Upper lobe of left lung (tissue), 6 donors: ENCODE measurements at places on chromosomes 2 and 18. TPM values are rescaled to one million over a fixed set of nuclear protein-coding genes. Genes with fewer than 3 reads are reported as not detected.

DNA sequence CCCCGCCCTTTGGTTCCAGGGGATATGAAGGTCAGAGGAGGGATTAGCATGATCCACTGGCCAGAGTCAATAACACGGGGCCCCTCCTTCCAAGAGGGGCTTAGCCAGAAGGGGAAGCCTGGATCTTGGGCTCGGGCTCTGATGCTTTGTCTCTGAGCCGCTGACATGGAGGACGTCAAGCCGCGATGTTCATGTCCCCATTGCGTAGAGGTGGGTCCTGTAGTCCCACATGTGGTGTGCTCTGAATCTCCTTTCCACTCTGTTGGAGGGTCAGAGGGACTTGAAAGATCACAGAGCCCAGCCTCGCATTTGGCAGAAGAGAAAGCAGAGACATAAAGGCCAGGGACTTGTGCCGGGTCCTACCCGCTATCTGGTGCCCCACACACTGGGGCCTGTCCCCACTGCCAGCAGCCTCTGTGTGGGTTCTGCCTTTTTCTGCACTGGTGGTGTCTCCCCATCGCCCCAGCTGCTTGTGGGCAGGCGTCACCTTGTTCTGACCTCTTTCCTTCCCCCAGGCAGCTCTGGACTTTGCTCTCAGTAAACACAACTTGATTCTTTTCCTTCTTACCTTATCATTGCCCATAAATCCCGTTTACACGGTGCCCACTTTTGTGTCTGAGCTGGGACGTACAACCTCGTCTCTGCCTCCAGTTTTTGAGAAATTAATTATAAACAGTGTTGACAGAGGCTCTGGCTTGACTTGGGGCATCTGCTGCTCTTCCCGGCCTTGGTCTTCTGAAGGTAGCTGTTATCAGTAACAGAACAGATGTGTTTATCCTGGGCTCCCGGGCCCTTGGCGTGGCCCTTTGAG is 48.8 kb downstream of the SH3BP4 start:
- no peak for DNase-seq
- H3K4me3 ChIP-seq, result no peak overlapping the region
- no peak overlapping the region for H3K27ac ChIP-seq
- H3K27me3 ChIP-seq, result no peaks in the 10 kb centered on the region

- no peak for DNase-seq
- H3K27me3 ChIP-seq, result no peaks in the 10 kb centered on the region
- H3K4me3 ChIP-seq, result no peak overlapping the region
- no peak overlapping the region for H3K27ac ChIP-seq
- H3K4me1 ChIP-seq, result no peaks in the 10 kb centered on the region
Measured at GRCh38 chr2:221473451-221473850, 98.7 kb downstream of the EPHA4 start.

- H3K27me3 ChIP-seq, result no peaks in the 10 kb centered on the region
- H3K27ac ChIP-seq, result no peak overlapping the region
Measured at GRCh38 chr18:55488473-55488872, 99.5 kb downstream of the TCF4 start.

DNA sequence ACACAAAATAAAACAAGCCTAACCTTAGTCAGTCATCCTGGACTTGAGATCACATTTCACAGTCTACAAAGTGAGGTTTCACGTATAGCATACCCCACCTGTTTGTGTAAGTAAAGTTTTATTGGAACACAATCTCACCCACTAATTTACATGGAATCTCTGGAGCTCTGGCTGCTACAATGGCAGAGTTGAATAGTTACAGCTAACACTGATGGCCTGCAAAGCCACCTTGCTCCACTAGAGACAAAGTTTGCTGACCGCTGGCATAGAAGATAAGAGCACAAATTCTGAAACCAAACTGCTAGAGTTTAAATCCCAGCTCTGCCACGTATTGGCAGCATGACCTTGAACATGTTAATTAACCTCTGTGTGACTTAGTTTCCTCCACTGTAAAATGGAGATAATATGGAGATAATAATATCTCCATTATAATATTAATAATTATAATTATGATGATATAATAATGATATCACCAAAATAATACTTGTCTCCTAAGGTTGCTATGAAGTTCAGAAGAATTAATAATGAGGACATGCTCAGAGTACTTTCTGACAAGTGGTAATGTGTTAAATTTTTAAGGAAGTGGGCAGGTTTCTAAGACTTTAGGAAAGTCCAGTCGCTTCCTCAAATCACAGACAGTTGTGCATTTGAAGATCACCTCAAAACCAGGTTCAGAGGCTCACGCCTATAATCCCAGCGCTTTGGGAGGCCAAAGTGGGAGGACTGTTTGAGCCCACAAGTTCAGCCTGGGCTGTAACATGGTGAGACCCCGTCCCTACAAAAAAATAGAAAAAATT is 204.6 kb downstream of the SH3RF3 start:
- H3K4me1 ChIP-seq, result peaks cover 37% of the 10 kb centered on the region
- no peaks in the 10 kb centered on the region for H3K27me3 ChIP-seq
- H3K4me3 ChIP-seq, result no peak overlapping the region
- no peaks in the 10 kb centered on the region for H3K36me3 ChIP-seq
- no peak for DNase-seq
- peak overlapping the region; percentile 51 for H3K27ac ChIP-seq

DNA sequence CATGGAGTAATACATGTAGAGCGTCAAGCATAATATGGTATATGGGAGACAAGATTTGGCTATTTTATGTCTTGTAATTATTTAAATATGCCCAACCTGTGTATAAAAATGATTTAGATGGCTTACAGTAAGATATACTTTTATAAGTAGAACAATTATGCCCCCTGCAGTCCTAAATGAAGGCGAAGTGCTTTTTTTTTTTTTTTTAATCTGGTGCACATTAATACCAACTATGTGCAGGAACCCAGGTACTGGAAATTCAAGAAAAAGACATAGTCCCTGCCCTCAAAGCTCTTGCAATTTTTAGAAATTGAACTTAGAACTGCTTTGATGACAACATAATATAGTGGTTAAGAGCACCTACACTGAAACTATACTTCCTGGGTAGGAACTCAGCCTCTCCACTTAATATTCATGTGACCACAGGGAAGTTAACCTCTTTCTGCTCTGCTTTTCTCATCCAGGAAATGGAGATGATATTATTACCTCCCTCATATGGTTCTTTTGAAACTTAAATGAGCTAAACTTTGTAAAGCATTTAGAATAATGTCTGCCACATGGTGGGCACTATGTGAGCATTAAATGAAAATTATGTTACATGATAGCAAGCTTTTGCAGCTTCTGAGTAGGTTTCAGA is 38.1 kb downstream of the AFTPH start:
- no peak for DNase-seq
- H3K27me3 ChIP-seq, result no peaks in the 10 kb centered on the region
- H3K36me3 ChIP-seq, result no peaks in the 10 kb centered on the region
- H3K4me1 ChIP-seq, result no peaks in the 10 kb centered on the region

GRCh38 chr2:240881913-240882312 is 13.3 kb downstream of the AGXT start:
- no peaks in the 10 kb centered on the region for H3K36me3 ChIP-seq
- H3K27me3 ChIP-seq, result no peaks in the 10 kb centered on the region
- no peak overlapping the region for H3K27ac ChIP-seq

- no peak overlapping the region for H3K27ac ChIP-seq
- H3K36me3 ChIP-seq, result peaks cover 69% of the 10 kb centered on the region
- H3K4me1 ChIP-seq, result no peaks in the 10 kb centered on the region
- DNase-seq, result no peak
- H3K27me3 ChIP-seq, result no peaks in the 10 kb centered on the region
Measured at GRCh38 chr2:181916726-181917718, 25.5 kb downstream of the ITPRID2 start.

- no peaks in the 10 kb centered on the region for H3K4me1 ChIP-seq
- H3K36me3 ChIP-seq, result no peaks in the 10 kb centered on the region
- H3K27ac ChIP-seq, result no peak overlapping the region
- no peak for DNase-seq
- no peaks in the 10 kb centered on the region for H3K27me3 ChIP-seq
Measured at GRCh38 chr2:185384822-185385560, 353.6 kb upstream of the FSIP2 start.

DNA sequence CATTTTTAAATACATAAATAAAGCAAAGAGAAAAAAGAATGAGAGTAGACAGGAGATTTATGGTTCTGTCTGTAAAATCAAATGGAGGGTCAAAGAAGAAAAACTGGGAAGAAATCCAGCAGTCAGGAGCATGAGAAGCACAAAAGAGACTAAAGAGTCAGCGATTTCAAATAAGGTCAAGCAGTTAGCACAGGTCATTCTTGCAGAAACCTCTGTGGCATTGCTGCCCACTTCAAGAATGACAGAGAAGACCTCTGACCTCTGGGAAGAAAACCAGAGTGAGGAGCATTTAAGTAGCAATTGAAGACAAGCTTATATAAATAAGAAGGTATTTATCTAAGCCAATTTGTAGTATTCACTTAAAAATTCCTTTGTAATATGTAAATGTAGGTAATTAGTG is 172.0 kb upstream of the SPOPL start:
- H3K4me1 ChIP-seq, result no peaks in the 10 kb centered on the region
- no peak for DNase-seq

DNA sequence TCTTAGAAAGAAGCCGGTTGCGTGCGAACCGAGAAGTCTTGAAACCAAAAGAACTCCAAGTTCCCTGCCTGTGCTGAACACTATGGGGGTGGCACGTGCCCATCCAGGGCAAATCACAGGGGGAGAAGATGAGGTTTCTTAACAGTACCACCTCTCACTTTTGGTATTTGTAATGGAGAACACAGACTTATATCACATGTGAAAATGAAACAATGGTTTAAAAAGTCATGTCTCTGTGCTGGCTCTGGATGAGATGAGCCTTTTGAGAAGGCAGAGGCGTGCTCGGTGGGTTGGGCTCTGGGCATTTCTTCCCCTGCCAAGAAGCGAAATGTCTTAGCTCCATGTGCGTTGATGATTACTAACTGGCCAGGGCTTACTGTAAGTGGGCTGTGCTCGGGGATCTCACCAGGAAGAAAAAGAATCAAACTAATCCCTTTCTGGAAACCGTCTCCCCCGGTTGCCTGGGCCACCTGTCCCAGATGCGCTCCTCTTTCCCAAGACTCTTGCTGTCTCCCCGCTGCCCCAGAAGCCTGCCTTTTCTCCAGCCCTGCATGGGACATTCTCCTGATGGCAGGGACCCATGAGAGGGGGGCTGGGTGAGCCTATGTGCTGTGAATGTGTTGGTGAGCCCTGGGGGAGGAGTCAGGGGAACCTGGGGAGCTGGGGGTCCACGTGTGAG is 252.9 kb downstream of the PRKCE start:
- H3K27me3 ChIP-seq, result no peaks in the 10 kb centered on the region
- DNase-seq, result no peak
- no peaks in the 10 kb centered on the region for H3K36me3 ChIP-seq

DNA sequence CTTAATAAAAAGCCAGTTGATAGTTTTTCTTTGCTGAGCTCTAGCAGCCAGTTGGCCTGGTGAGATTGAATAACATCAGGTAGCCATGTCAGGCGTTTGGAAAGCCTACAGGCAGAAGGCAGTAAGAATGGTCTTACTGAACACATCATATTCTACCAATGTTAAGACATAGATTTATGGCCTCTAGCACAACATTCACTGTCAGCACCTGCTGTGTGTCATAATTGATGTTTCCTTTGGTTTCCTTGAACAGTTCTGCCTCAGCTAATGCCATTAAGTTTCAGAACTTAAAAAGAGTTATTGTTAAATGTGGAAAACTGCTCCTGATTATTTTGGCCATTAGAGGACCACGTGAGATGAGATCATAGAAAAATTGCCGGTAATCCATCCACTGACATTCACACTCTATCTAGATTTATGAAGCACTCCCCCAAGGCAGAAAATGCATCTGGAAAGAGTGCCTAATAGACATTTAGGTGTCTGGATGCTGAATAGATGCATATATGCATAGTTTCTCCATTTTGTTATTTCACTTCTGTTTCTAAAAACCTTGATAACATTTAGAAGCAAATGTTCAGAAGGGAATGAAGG is 434.7 kb downstream of the PTPRM start:
- DNase-seq, result no peak
- no peak overlapping the region for H3K27ac ChIP-seq
- no peaks in the 10 kb centered on the region for H3K27me3 ChIP-seq
- peaks cover 18% of the 10 kb centered on the region for H3K4me1 ChIP-seq
- H3K4me3 ChIP-seq, result no peak overlapping the region
- H3K36me3 ChIP-seq, result no peaks in the 10 kb centered on the region

GRCh38 chr2:204360218-204361007 is 184.9 kb upstream of the PARD3B start:
- no peak for DNase-seq
- no peak overlapping the region for H3K27ac ChIP-seq
- H3K4me3 ChIP-seq, result no peak overlapping the region
- no peaks in the 10 kb centered on the region for H3K27me3 ChIP-seq

DNA sequence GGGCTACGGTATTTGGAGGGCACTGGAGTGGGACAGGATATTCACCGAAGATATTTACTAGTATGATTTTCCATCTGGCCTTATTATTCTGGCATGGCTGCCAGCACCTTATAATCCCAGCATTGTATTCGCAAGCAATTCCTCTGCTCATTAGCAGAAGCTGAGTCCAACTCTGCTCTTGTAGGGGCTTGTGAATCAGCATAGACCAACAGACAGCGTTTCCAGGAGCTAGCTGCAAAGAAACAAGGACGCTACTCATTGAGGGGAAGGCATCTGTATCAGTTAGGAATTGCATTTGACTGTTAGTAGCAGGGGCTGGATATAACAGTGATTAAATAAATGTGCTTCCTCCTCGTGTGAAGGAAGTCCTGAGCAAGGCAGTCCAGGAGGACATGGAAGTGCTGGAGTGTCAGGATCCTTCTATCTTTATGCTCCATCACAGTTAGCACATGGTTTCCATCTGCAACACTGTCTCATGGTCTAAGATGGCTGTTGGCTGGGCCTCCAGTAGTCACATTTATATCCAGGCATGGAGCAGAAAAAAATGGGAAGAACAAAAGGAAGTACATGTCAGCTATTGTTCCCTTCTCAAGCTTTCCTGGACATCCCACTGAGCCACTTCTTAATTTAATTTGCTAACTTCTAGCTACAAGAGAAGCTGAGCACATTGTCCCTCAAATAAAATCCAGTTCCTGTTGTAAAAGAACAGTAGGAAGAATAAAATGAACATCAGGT is 214.1 kb downstream of the C1D start:
- no peak overlapping the region for H3K27ac ChIP-seq
- no peak for DNase-seq
- peaks cover 5% of the 10 kb centered on the region for H3K4me1 ChIP-seq

GRCh38 chr2:239331560-239331959 is 69.3 kb downstream of the HDAC4 start:
- H3K36me3 ChIP-seq, result no peaks in the 10 kb centered on the region
- peaks cover 28% of the 10 kb centered on the region for H3K4me1 ChIP-seq
- H3K27ac ChIP-seq, result no peak overlapping the region
- no peaks in the 10 kb centered on the region for H3K27me3 ChIP-seq

DNA sequence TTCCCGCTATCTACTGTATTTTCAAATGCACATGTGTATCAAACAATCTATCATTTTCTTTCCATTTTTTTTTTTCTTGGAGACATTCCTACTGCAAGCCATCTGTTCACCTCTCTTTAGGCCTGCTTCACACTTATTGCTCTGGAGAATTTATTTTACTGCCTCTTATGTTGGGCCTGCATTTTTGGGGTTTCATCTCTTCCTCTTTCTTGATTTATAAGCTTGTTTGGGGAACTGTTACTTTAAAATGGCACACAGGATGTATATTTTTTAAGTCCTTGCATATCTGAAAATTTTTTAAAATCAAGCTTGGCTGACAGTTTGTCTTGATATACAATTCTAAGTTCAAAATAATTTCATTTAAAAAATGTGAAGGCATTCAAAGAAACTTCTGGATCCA is 3.5 kb upstream of the RAB27B start:
- H3K4me3 ChIP-seq, result no peak overlapping the region
- H3K27me3 ChIP-seq, result no peaks in the 10 kb centered on the region
- H3K27ac ChIP-seq, result no peak overlapping the region
- H3K4me1 ChIP-seq, result peaks cover 11% of the 10 kb centered on the region

Gene KCTD18
- 34.6 TPM for total RNA-seq

Gene RGPD4
- total RNA-seq, result 0.17 TPM

Gene ATOH8
- 103 TPM for total RNA-seq

Gene TRAPPC12
- total RNA-seq, result 307 TPM

Gene RTP5
- 1.4 TPM for total RNA-seq

Gene NEUROD1
- total RNA-seq, result not detected

Gene SNRNP200
- total RNA-seq, result 108 TPM

Gene ODC1
- 15.6 TPM for total RNA-seq

Gene LONRF2
- 5.0 TPM for total RNA-seq
